Chondrocyte (in vitro differentiated cells): ENCODE measurements at places on chromosomes 4 and X. TPM values are rescaled to one million over a fixed set of nuclear protein-coding genes. Genes with fewer than 3 reads are reported as not detected.
A peak's percentile ranks its signal among the peaks of the same experiment; 100 is the strongest.

DNA sequence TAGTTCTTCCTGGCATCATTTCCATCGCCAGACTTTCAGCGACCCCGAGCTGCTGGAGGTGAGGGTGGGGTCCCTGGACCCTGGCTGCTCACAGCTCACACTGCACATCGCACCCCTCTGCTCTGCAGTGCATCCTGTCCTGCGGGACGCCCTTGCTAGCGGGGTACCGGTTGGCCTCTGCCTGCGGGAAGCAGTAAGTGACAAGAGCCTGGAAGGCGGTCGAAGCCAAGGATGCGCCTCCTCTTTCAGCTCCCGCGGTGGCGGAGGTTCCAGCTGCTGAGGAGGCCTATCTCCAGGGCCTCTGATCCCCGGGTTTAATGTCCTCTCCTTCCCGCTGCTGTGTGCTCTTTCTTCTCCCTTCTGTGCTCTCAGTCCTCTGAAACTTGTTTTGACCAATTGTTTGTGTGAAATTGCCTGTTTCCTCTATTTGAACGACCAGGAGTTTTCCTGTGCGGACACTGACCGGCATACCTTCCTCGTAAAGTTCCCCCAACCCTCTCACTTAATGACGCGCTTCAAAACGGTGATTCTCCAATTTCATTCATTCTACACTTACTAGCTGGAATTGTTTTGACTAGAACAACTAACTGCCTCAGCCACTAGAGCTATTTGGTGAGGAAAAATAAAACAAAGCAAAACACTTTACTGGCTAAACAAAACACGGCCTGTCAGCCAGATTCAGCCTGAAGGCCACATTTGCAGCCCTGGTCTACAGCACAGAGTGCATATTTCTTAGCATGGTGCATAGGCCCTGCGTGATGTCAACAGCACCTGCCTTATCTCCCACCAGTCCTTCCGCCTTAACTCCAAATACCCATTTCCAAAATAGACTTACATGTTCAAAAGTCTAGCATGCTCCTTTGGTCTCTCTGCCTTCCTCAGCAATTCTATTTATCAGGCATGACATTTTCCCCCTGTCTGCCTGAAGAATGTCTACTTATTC, 28.0 kb downstream of the MGAT4D start:
- no peak for DNase-seq
- H3K27me3 ChIP-seq = peaks cover 29% of the 10 kb centered on the region
- peaks cover 5% of the 10 kb centered on the region for H3K36me3 ChIP-seq
- no peak overlapping the region for H3K4me3 ChIP-seq

GRCh38 chrX:65928522-65928921, 111.4 kb downstream of the VSIG4 start:
- no peak for DNase-seq
- no peak overlapping the region for H3K27ac ChIP-seq
- no peaks in the 10 kb centered on the region for H3K4me1 ChIP-seq
- no peaks in the 10 kb centered on the region for H3K27me3 ChIP-seq
- no peaks in the 10 kb centered on the region for H3K36me3 ChIP-seq
- H3K4me3 ChIP-seq = no peak overlapping the region

- H3K36me3 ChIP-seq = peaks cover 3% of the 10 kb centered on the region
- H3K4me3 ChIP-seq = no peak overlapping the region
- peaks cover 5% of the 10 kb centered on the region for H3K27me3 ChIP-seq
- peaks cover 20% of the 10 kb centered on the region for H3K4me1 ChIP-seq
- DNase-seq = no peak
Measured at GRCh38 chr4:55172694-55173287, 47.4 kb upstream of the KDR start.

DNA sequence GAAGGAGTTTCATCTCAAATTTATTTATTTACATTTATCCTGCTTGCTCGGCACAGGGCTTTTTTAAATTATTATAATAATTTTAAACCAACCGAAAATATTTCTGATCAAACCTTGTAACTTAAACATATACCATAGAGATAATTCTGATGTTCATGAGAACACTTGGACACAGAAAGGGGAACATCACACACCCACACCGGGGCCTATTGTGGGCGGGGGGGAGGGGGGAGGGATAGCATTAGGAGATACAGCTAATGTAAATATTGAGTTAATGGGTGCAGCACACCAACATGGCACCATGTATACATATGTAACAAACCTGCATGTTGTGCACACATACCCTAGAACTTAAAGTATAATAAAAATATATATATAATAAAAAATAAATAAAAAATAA, 2.9 kb downstream of the ANXA5 start:
- H3K27ac ChIP-seq = no peak overlapping the region
- peaks cover 23% of the 10 kb centered on the region for H3K4me1 ChIP-seq
- H3K36me3 ChIP-seq = peaks cover 13% of the 10 kb centered on the region
- no peaks in the 10 kb centered on the region for H3K27me3 ChIP-seq
- peak overlapping the region; percentile 49 for H3K4me3 ChIP-seq

Gene NAP1L5
- 5.1 to 9.1 TPM (median 5.8 TPM) in 3 replicates for total RNA-seq
